Stimulated activated CD8-positive, alpha-beta memory T cell treated with anti-CD3 and anti-CD28 coated beads, Interleukin-7, amount 100 ng/mL, for 4 hours (primary cell): ENCODE measurements at places on chromosomes 5 and 9.

DNA sequence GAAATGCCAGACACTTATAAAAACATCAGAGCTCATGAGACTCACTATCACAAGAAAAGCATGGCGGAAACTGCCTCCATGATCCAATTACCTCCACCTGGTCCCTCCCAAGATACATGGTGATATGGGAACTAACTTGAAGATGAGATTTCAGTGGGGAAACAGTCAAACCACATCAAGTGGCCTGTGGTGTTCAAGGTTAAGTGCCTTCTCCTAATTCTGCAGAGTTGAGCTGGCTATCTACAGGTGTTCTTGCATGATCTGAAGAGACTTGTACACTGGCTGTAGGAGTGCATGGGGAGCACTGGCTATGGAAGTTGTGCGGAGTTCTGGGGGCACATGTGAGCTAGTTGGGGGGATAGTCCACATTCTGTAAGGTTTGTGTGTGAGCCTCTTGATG is 34.0 kb upstream of the CKS2 start:
- DNase-seq, result no peak

DNA sequence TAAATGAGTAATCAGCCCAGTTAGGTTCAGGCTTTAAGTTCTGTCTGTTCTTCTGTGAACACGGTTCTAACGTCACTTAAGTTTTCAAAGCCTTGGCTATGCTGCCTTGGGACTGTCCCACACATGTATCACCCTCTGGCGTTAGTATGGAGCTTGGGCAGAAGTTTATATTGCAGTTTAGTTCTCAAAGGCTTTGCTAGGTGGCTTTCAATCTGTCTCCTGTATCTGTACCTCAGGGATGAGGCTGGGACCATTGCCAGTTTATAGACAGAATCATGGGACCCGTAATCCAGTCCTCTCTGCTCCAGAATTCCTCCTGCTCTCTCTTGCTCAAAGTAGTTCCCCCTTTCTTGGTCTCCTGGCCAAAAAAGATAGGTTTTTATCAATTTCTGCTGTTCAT is 12.1 kb downstream of the C9orf40 start:
- DNase-seq, result no peak

GRCh38 chr9:2876726-2877125 is 32.8 kb upstream of the PUM3 start:
- DNase-seq, result no peak

GRCh38 chr5:75438722-75439121 is 72.7 kb downstream of the CERT1 start:
- no peak for DNase-seq

- DNase-seq, result no peak
These were observed 3.9 kb downstream of the MLLT3 start for GRCh38 chr9:20618361-20618802.
